ENCODE measurements at places on chromosomes 2 and 18. TPM values are rescaled to one million over a fixed set of nuclear protein-coding genes. Genes with fewer than 3 reads are reported as not detected.

DNA sequence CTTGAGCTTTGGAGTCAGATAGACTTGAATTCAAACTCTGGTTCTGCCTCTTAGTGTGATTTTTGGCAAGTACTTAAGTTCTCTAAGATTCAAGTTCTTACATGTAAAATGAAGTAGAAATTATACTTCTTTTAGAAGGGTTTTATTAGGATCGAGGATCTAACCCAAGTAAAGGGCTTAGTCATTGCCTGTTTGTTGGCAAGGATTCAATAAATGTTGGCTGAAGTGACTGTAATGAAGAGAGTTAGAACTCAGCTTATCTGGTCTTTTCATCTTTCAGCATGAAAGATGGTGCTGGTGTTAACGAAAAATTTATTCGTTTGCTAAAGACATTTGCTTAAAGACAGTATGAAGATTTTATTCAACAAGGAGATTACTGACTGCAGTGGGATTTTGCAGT is 315.9 kb upstream of the THUMPD2 start:
- DNase-seq = no peak

DNA sequence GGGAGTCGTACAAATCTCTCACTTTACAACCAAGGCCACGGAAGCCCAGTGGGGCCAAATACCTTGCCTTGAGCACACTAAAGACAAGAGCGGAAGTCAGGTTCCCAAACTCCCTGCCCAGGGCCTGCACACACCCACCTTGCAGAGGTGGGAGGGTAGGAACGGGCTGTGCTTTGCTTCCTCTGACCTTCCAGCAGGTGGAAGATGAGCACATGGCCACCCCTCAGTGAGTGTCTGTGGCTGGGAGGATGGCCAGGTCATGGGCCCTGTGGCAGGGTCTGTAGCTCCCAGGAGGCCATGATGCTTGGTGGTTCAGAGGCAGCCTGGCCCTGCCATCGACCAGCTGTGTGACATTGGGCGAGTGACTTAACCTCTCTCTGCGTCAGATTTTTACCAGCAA is 218.2 kb downstream of the ZBTB7C start:
- DNase-seq = no peak

The MEP1B gene
- 0.29 TPM for total RNA-seq

GRCh38 chr2:33213244-33213643 is 263.2 kb upstream of the RASGRP3 start:
- DNase-seq = no peak

The TMEM200C gene
- not detected for total RNA-seq

- DNase-seq = no peak
Measured at GRCh38 chr2:44110444-44110843, 58.2 kb upstream of the PPM1B start.

DNA sequence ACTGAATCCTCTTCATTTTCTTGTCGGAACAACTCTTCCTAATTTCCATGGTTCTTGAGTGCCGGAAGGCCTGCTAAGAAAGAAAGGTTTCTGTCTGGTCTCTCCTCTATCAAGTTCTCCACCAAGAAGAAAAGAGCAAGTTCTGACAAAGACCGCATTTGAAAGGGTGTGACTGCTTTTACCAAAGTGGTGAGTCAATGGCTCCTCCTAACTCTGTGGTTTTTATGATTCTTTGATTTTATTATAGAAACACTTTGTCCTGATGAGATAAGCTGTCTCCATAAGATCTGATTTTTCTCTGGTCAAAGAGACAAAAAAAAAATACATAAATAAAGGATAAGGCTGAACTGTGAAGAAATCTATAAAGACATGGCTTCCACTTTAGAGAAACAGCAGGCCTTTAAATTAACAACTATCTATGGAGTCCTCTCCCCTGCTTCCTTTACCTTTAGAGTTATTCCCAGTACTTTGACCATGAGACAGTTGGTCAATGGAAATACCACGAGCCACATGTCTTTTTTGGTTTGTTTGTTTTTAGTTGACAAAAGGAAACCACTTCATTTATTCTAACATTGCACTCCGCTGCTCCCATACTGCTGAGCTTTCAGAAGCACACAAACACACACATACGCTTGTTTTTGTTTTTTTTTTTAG is 67.7 kb downstream of the REL start:
- DNase-seq = no peak

GRCh38 chr2:222423186-222423585 is 1.2 kb upstream of the SGPP2 start:
- no peak for DNase-seq

GRCh38 chr2:179265082-179265510 is 464 bp upstream of the SESTD1 start:
- DNase-seq = no peak

The C1GALT1C1L gene
- not detected for total RNA-seq

GRCh38 chr2:234133004-234133403 is 82.5 kb downstream of the SPP2 start:
- DNase-seq = no peak

GRCh38 chr2:102489646-102490045 is 16.6 kb downstream of the SLC9A4 start:
- no peak for DNase-seq

DNA sequence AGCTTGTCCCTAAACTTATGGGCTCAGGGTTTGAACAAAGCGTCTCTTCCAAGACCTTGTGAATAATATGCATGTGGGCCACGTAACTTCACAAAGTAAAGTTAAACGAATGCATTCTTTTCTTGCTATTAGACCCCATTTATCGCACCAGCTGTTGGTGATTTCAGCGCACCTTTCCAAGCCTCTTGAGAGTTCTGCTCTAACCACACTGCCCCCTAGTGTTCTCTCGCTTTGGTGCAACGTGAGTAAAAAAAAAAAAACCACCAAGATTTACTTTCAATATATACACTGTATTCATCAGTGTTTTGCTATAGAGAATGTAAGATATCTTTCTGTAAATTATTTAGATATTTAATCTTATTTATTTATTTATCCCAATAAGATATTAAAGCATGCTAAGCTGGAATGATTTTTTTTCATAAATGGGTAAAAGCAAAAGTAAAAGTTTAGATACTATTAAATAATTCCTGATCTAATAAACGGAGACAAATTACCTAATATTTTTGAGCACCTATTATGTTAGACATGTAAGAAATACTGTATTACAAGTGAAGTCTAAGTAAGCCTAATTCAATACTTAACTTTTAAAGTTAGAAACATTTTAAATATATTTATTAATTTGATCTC is 459.5 kb downstream of the DLGAP1 start:
- no peak for DNase-seq

- no peak for DNase-seq
Measured at GRCh38 chr2:121490584-121491133, 40.0 kb upstream of the RNU4ATAC start.

DNA sequence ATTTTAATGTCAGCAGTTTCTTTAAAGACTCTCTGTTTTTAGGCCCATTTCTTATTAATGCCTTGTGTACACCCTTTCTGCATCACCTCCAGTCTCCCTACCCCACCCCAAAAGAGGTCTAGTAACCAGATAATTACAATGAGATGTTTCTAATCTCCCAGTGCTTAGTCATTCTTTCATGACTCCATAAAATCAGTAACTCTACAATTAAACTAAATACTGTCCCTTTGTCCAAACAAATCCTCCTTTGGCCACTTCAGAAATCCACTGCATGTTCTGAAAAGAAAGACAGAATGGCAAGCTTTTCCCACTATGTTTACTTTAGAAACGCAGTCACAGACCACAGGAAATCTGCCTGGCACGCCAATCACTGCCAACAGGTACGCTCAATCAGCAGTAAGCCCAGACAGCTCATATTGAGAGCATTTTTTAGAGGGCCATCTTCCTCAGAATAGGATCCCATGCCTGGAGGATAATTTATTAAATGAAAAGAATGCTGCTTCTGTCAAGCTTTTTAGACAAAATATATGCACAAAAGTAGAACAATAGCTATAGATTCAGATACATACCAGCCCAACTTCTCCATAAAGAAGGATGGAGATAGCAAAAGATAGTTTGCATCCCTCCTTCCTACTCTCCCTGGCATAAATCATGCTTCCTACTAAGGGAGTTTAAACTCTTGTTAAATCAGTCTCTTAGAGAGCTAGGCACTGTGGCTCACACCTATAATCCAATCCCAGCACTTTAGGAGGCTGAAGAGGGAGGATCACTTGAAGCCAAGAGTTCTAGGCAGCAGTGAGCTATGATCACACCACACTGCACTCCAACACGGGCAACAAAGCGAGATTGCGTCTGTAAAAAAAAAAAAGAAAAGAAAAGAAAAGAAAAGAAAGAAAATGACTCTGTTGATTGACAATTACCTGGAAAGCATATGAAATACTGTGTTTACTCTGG is 14.6 kb downstream of the CLASP1 start:
- no peak for DNase-seq

DNA sequence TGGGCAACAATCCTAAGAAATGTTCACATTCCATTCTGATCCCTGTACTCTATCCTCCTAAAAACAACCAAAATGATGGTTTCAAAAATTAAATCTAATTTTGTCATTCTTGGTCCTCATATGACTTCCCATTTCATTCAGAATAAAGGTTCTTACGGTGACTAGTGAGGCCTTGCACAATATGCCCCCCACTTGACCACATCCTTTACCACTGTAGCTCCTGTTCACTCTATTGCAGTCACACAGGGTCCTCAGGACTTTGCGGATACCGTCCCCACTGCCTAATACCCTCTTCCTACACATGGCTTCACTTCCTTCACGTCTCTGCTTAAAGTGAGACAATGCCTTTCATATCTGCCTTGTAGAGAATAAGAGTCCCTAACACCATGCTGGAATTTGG is 1058.7 kb upstream of the KLHL29 start:
- DNase-seq = no peak

- DNase-seq = no peak
Measured at GRCh38 chr2:194925742-194926141, 731.3 kb upstream of the SLC39A10 start.

DNA sequence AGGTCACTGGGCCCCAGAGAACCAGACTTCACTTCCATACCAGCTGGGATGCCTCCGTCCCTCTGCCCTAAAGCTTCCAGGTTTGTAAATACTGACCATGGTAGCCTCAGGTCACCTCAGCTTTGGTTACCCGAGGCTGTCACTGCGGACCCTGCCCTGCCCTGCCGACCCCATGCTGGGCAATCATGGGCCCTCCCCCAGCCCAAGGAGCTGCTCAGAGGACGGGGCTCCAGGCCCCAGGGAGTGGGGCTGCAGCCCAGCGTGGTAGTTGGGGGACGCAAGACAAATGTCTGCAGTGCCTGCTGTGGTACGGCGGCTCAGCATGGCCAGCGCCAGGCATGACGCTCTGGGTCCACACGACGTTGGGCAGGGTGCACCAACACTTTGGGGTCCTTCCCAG is 25.3 kb downstream of the RAMP1 start:
- DNase-seq = no peak

DNA sequence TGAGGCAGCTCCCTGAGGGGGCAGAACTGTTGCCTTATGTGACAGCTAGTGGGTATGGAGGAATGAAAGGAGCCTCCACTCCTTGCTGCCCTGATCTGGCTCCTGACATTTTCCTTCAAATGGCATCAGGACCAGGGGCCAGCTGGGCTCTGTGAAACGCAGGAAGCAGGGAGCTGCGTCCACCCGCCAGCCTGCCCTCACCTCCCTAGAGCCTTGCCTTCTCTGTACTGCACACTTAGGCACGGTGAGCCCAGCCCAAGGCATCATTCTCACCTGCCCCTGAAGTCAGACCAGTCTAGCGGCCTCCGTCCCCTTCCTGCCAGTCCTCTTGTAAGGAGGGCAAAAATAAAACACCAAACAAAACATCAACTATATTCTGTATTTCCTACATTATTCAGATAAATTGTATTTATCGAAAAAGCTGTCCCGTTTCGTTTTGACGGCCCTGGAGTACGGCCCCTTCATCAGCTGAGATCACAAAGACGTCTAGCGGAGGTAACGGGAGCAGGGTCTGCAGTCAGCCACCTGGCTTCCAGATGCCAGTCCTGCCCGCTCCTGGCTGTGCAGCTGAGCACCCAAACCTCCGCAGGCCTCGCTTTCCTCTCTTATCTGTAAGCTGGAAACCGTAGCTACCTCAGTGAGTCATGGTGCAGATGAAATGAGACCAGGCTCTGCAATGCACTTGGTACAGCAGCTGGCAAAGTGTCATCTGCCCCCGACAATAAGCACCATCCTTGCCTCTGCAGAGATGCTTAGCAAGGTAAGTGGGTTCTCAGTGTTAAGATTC is 6.9 kb upstream of the CTDP1 start:
- no peak for DNase-seq

All from T-helper 17 cell (primary cell).